ENCODE measurements at places on chromosomes 11 and 22.

- DNase-seq = peak; percentile 50
Measured at GRCh38 chr22:39292561-39293074, 26.8 kb downstream of the RPL3 start.

DNA sequence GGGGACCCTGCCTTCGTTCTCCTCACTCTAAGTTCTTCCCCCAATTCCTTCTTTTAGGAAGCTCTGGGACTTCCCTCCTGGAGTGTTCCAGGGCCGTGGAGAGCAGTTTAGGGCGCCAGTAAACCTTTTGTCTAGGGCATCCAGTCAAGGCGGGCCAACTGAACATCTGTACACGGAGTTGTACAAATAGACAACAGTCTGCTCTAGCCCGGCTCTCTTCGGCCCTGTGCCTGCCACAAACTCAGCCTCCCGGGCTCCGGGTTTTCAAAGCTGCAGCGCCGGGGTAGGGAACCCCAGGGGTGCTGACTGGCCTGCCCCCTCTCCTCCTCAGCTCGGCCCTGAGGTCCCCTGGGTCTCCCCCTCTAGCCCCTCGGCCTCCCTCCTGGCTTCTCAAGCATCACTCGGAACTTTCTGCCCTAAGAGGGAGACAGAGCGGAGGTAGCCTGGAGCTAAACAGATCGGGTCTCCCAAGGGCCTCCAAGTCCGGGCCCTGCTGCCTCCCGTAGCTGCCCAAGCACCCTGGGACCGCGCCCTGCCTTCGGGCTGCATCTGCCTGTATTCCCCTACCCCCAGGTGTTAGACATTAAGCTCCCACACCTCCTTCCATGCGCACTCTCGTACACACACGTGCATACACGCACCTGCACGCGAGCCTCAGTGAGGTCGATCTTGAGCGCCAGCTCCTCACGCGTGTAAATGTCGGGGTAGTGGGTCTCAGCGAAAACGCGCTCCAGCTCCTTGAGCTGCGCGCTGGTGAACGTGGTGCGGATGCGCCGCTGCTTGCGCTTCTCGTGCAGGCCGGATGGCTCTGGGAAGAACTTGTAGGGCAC, 3.3 kb downstream of the PHOX2A start:
- no peak for DNase-seq

- no peak for DNase-seq
Measured at GRCh38 chr11:57980201-57980600, 43.5 kb upstream of the OR9Q1 start.

DNA sequence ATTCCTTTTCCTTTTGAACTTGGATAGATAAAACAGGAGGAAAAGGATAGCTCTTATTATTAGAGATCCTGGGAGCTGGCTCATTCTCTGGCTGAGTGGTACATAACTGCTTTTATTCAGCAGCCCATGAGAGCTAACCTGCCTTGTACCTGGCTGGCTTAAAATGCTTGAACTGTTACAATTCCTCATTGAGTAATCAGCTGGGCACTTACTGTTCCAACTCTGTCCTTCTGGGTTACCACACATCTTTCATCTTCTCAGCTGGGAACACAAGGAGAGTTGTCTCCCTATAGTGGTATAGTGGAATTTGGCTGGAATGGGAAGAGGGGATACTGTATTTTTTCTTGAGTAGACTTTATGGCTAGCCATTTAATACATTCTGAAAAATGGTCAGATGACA, 39.8 kb upstream of the SPTBN2 start:
- DNase-seq = no peak
